Suprapubic skin (tissue), 4 donors: ENCODE measurements at places on chromosomes 5 and 9. TPM values are rescaled to one million over a fixed set of nuclear protein-coding genes. Genes with fewer than 3 reads are reported as not detected.
A peak's percentile ranks its signal among the peaks of the same experiment; 100 is the strongest.

DNA sequence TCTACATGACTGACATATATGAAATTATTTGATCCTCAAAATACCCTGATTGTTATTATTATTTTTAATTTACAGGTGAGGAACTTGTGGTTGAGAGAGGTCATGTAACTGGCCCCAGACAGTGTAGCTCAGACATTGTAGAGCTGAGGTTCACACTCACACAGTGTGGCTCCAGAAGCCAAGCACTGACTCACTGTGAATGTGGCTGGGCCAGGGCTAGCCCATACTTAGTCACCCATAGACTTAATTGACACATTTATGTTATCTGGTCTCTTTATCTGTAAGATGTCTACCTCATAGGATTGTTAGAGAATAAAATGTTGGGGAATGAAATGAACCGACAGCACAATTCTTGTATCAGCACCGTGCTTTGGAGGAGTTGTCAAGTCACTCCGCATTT, 24.9 kb upstream of the CCDC112 start:
- no peak for DNase-seq

- DNase-seq, result no peak
Measured at GRCh38 chr5:68287976-68288706, 72.6 kb downstream of the PIK3R1 start.

GRCh38 chr5:2562036-2562435, 189.4 kb downstream of the IRX2 start:
- peak; percentile 54 for DNase-seq

DNA sequence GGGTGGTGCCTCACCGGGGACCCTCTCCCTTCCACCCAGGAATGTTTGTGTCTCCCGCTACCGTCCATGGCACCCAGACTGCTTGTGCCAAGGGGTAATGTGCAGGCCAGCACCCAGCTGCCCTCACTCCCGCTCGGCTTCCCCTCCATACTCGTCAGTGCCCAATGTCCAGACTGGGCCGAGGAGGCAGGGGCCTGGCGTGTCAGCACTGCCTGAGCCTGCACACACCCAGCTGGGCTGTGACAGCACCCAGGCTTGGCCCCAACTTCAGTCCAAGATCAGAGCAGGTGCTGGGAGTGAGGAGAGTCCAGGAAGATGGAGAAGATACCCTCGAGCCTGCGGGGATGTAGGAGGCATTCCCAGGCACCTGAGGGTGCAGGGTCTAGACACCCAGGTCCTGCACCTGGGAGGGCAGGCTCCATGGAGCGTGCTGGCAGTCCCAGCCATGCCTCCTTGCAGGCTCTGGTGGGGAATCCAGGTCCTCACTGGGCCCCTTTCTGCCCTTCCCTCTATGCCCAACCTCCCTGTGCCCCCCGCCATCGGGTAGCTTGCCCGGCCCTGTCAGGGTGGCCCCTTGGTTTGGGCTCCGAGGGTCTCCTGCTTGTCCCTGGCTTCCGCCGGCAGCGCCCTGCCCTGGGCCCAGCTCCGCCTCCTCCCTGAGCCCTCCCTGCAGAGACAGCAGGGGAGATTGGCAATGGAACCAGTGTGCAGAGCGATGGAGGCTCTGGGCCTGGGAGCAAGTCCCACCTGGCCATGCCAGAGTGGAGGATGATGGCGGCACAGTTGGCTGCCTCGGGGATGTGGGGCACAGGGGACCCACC, 250.8 kb upstream of the EDIL3 start:
- DNase-seq, result peak; percentile 50

- DNase-seq, result no peak
Measured at GRCh38 chr5:39650008-39650762, 225.4 kb upstream of the DAB2 start.

The TMEM215 gene
- not detected for total RNA-seq

The BAAT gene
- not detected for total RNA-seq
